ENCODE measurements at places on chromosomes 7 and 10. TPM values are rescaled to one million over a fixed set of nuclear protein-coding genes. Genes with fewer than 3 reads are reported as not detected.

GRCh38 chr10:65838811-65839210 lies 1087.0 kb upstream of the LRRTM3 start:
- no peak for DNase-seq

The PFKFB3 gene
- 17.8 TPM for total RNA-seq

DNA sequence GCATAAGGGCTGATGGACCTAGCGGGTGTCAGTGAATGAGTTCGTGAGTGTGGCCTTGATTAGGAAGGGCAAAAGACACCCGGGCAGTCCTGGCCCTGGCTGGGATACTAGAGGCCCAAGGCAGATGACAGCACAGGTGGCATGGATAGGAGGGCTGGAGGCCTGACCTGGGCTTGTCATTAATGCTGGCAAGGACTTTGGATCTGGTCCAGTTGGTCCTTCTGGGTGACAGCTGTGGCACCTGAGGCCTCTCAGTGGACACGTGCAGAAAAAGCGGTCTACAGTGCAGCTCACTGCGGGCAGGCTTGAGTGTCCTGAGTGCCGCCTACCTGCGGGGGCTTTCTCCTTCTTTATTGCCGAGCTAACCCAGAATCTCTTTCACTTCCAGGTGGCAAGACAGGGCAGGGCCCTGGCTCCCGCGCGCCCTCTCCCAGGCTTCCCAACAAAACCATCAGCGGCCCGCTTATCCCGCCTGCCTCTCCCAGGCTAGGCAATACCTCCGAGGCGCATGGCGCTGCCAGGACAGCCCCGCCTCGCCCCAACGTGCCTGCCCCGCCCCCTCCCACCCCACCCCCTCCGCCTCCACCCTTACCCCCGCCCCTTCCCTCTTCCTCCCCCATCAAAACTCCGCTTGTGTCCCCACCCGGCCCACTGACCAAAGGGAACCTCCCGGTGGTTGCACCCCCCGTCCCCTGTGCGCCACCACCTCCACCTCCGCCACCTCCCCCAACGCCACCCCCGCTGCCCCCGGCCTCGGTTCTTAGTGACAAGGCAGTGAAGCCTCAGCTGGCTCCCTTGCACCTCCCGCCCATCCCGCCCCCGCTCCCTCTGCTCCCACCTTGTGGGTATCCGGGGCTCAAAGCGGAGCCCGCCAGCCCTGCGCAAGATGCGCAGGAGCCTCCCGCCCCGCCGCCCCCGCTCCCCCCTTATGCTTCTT lies 77.4 kb downstream of the WIPF3 start:
- DNase-seq: no peak

- DNase-seq: peak; percentile 9
Measured at GRCh38 chr10:118939211-118940007, 90.1 kb upstream of the NANOS1 start.

The NFE2L3 gene
- 2.2 TPM for total RNA-seq

DNA sequence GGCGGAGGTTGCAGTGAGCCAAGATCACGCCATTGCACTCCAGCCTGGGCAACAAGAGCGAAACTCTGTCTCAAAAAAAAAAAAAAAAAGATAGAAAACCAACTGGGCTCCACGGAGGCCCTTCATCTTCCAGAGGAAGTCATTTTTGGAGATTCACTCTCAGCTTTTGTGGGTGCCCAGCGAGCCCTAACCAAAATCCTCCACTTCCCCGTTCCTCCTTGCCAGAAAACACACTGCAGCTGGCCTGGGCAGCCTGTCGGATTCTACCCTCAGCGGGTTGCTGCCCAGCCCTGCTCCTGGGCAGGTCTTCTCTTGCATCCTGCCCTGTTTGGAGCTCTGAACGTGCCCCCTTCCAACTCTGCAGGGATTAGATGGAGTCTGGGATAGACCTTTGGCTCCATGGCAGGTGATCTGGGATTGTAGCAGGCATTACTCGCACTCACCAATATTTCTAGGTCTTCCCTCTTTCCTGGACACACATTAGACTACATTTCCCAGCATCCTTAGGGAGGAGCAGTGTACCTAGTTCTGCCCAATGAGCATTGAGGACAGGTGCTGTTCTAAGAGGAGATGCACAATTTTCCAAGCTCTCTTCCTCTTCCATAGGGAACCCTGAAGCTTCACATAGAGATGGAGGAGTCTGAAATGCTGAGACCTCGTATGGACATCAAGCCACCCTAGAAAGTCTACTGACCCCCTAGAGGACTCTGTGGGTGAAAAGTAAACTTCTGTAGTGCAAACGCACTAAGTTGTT lies 4.6 kb downstream of the GRID2IP start:
- peak; percentile 9 for DNase-seq

The OIT3 gene
- total RNA-seq: not detected

DNA sequence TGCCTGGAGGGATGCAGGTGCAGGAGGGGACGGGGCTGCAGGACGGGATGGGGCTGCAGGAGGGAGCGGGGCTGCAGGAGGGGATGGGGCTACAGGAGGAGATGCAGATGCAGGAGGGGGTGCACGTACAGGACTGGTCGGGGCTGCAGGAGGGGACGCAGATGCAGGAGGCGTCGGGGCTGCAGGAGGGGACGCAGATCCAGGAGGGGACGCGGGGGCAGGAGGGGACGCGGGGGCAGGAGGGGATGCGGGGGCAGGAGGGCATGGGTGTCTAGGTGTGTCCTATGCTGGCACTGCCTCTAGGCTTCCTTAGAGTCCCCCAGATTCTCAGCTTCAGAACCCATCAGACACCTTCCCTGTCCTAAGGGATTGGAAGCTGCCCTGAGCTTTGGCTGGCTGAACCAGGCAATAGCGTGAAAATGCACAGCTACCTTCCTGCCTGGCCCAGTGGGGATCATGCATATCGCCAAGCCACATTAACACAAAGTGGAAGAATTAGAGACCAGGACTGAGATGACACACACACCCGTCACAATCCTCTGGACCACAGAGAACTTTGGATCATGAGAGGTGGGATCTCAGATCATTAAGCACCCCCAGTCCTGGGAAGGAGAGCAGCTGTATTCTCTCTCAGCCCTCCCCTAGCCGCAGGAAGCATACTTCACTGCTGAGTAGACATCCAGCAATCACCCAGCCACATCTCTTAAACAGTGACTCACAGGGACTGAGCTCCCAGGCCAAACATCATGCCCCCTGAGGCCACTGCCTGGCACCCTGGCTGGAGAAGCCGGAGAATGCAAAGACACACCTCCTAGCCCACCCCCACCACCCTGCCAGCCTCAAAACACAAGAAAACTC lies 67.3 kb downstream of the VWA2 start:
- peak; percentile 92 for DNase-seq

DNA sequence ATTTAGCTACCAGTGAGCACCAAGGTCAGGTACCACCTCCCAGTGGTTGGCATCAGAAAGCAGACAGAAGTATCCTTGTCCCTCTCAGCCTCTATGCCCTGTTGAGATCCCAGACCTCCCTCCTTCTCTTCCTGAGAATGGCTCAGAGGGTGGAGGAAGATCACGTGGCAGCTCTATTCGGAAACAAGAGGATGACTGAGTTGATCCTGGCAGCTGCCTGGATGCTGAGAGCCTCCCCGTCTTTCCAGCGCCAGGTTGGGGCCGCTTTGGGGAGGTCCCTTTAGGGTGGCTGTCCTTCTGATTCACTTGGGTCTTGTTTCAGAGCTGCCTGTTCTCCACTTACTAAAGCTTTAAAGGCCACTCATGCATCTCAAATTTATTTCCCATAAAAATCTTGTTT lies 36.9 kb upstream of the NPFFR1 start:
- DNase-seq: no peak

DNA sequence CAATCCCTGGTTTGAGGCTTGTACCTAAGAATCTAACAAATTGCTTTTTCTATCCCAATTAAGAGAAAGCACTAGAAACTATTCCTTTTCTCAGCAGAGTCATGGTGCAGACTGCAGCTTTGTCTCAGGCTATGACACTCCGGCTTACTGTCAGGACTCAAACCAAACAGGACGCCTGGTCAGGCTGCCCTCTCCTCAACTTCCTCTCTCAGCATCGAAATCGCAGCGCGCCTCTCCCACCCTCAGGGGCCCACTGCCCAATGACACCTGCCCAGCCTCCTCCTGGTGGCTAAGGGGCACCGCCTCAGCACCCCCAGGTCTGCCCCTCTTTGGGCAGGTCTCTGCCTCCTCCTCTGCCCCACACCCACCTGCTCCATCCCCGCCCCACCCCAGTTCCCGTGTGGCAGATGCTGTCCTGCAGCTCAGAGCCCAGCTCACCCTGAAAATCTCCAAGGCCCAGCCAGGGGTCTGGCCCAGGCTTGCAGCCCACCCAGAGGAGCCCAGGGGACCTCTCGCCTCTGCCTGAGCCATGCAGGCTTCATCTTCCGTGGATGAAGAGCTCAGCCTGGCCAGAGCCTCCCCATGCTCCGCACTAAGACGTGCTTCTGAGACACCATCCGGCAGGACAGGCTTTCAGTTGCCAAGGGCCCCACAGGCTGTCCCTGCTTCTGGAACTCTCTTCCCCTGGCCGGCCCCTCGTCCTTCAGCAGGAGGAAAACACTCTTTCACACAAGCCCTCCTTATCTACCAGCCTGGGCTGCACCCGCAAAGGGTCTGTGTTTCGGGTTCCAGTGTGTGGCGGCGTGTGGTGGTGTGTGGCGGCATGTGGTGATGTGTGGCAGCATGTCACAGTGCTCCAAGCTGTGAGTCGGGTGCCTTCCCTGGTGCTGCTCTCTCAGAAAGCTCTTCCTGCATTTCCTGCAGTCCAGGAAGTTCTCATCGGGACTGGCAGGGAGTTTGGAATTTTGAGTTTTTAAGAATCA lies 16.4 kb upstream of the PTPRN2 start:
- no peak for DNase-seq

The TUBAL3 gene
- 0.22 TPM for total RNA-seq

DNA sequence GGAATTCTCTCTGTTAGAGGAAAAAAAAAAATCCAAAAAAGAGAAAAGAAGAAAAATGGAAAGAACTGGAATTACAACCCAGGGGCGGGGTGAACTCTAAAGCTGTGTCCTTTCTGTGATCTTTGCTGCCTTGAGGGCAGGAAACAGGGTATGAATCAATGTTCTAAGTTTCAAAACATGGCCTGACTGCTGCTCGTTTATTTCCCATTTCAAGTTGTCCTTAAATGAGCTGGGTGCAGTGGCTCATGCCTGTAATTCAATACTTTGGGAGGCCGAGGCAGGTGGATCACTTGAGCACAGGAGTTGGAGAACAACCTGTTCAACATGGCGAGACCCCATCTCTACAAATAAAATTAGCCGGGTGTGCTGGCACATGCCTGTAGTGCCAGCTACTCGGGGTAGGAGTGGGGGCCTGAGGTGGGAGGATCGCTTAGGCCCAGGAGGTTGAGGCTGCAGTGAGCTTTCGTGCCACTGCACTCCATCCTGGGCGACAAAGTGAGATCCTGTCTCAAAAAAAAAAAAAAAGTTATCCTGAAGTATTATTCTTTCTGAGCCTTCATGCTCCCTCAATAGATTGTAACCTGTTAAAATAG lies 24.7 kb upstream of the TFAM start:
- peak; percentile 63 for DNase-seq

DNA sequence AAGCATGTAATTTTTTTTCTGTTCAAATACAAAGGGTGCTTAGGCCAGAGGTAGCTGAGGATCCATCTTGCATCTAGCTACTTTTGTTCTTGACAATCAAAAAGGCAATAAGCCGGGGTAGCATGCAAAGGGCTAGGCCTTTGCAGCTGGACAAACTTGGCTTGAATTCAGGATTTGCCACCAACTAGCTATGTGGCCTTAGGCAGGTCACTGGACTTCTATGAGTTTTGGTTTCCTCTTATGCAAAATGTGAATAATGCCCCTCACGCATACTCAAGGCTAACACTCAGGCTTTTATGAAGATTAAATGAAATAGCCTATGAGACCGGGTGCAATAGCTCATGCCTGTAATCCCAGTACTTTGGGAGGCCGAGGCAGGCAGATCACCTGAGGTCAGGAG lies 19.3 kb downstream of the GFRA1 start:
- no peak for DNase-seq

The ABCC2 gene
- total RNA-seq: 6.3 TPM

The FRG2B gene
- not detected for total RNA-seq

DNA sequence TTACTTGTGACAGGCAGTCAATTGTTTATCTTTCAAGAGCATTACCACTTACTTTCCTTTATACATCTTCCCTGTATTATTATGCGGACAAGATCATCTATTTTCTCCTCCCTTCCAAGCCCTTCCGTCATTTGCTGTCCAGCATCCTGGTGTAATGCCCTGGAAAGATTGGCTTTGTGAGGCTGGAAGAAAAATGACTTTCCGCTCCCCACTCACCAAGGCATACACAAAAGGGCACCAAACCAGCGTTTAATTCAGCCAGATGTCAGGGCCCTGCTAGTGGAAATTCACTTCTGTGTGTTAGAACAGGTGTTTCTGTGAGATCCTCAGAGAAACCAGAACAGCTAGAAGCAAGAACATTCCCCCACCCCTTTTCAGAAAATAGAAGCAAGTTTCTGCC lies 128.1 kb upstream of the NANOS1 start:
- no peak for DNase-seq

The SSC4D gene
- total RNA-seq: 0.42 TPM

The SEMA4G gene
- total RNA-seq: not detected

GRCh38 chr7:128421384-128421783 lies 11.6 kb upstream of the IMPDH1 start:
- DNase-seq: no peak

DNA sequence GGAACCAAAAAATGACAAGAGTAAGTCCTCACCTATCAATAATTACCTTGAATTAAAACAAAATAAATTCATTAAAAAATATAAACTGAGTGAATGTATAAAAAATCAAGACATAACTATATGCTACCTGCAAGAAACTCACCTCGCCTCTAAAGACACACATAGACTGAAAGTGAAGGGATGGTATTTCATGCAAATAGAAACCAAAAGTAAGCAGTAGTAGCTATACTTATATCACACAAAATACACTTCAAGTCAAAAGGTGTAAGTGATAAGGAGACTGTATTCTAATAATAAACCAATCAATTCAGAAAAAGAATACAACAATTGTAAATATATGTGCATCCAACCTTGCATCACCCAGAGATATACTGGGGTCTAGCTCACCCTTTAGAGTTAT lies 332.6 kb downstream of the SH2D4B start:
- DNase-seq: no peak

- no peak for DNase-seq
Measured at GRCh38 chr10:24215603-24216002, 6.7 kb downstream of the KIAA1217 start.

DNA sequence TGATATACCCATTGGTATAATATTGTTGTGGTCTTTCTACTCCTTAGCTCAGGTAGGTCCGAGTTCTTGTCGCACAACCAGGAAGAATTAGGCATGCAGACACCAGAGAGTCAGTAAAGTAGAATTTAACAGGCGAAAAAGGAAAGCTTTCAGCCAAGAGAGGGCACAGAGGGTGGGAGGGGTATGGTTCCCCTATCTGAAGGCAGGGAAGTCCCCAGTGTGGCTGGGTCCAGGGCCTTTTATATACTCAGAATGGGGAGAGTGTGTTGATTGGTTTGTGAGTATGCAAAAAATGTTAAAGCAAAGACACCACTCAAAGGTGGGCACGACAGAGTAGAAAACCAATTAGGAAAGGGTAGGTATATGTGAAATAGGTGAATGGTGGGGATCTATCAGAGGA lies 53.9 kb downstream of the IMMP2L start:
- DNase-seq: no peak

The OR6B1 gene
- total RNA-seq: not detected

- DNase-seq: no peak
Measured at GRCh38 chr10:7486528-7486927, 75.7 kb upstream of the SFMBT2 start.
